ENCODE measurements at places on chromosomes 11 and 22. TPM values are rescaled to one million over a fixed set of nuclear protein-coding genes. Genes with fewer than 3 reads are reported as not detected.

The LRRC74B gene
- not detected for total RNA-seq

The CHKA gene
- total RNA-seq = 19.2 TPM

The TMEM134 gene
- total RNA-seq = 19.4 TPM

The PTGDR2 gene
- under 0.01 TPM for total RNA-seq

The CRYBA4 gene
- total RNA-seq = not detected

The YPEL4 gene
- 0.07 TPM for total RNA-seq

The MYO18B gene
- not detected for total RNA-seq

The TLCD5 gene
- total RNA-seq = 8.8 TPM

The DEUP1 gene
- total RNA-seq = not detected

The TMPRSS13 gene
- not detected for total RNA-seq

The OR51Q1 gene
- not detected for total RNA-seq

The KCTD14 gene
- 1.1 TPM for total RNA-seq

The MEI1 gene
- total RNA-seq = 4.3 TPM

The OSBP2 gene
- 10.8 TPM for total RNA-seq

The RBMXL2 gene
- 0.40 TPM for total RNA-seq

The RIMBP3B gene
- not detected for total RNA-seq

The SLC5A1 gene
- total RNA-seq = not detected

The PATZ1 gene
- 14.2 TPM for total RNA-seq

The POU2F3 gene
- not detected for total RNA-seq

The TUT1 gene
- 12.6 TPM for total RNA-seq

The GRAMD1B gene
- total RNA-seq = 11.6 TPM

The WNT11 gene
- not detected for total RNA-seq

The HTR3B gene
- not detected for total RNA-seq

The NPTXR gene
- 1.3 TPM for total RNA-seq

The DCHS1 gene
- 39.4 TPM for total RNA-seq

The OR51E2 gene
- not detected for total RNA-seq

The CFAP300 gene
- 0.14 TPM for total RNA-seq

The KMT5B gene
- total RNA-seq = 38.6 TPM

The DCDC1 gene
- under 0.01 TPM for total RNA-seq

The PIM3 gene
- total RNA-seq = 136 TPM

The MRGPRE gene
- total RNA-seq = not detected

The OR10A3 gene
- not detected for total RNA-seq

The FAM227A gene
- total RNA-seq = 1.5 TPM

The C22orf31 gene
- total RNA-seq = not detected

The LGR4 gene
- 15.3 TPM for total RNA-seq

The RAG1 gene
- 1.7 TPM for total RNA-seq

The GTSE1 gene
- 45.3 TPM for total RNA-seq

The OR52E5 gene
- not detected for total RNA-seq

The CELSR1 gene
- total RNA-seq = 1.3 TPM

The TTC38 gene
- 34.6 TPM for total RNA-seq

The ANO9 gene
- total RNA-seq = not detected

The MOGAT2 gene
- not detected for total RNA-seq

The B4GALNT4 gene
- 0.86 TPM for total RNA-seq

The MMP8 gene
- total RNA-seq = not detected
